Fibroblast of skin of back (primary cell): ENCODE measurements at places on chromosomes 3 and 15.

DNA sequence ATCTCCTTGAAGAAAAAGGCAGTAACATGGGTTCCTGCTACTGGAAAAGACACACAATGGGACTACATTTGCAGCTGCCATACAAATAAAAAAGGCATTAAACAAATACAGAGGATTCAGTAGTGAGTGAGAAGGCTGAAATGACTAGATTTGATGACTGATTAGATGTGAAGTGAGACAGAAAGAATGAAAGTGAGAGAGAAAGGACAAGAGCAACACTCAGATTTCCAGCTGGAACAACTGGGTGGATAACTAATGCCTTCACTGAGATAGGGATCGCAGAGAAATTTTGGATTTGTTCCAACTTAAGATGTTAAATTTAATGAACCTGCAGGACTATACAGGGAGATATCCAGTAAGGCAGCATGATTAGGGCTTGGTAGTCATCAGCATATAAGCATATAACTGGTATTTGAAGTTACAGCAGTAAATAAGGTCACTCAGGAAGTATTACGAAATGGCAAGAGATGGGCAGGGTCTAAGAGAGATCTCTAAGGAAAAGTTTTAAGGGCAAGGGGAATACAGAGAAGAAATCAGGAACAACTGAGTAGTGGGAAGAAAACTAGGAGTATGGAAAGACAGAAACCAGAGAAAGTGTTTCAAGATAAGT lies 8.2 kb downstream of the OSBPL11 start:
- DNase-seq = no peak

GRCh38 chr15:42726114-42726513 lies 10.8 kb downstream of the CDAN1 start:
- no peak for DNase-seq

- no peak for DNase-seq
These were observed 193.6 kb downstream of the EPHB1 start for GRCh38 chr3:134988666-134989065.

GRCh38 chr15:90327311-90327710 lies 24.8 kb upstream of the ZNF774 start:
- no peak for DNase-seq

DNA sequence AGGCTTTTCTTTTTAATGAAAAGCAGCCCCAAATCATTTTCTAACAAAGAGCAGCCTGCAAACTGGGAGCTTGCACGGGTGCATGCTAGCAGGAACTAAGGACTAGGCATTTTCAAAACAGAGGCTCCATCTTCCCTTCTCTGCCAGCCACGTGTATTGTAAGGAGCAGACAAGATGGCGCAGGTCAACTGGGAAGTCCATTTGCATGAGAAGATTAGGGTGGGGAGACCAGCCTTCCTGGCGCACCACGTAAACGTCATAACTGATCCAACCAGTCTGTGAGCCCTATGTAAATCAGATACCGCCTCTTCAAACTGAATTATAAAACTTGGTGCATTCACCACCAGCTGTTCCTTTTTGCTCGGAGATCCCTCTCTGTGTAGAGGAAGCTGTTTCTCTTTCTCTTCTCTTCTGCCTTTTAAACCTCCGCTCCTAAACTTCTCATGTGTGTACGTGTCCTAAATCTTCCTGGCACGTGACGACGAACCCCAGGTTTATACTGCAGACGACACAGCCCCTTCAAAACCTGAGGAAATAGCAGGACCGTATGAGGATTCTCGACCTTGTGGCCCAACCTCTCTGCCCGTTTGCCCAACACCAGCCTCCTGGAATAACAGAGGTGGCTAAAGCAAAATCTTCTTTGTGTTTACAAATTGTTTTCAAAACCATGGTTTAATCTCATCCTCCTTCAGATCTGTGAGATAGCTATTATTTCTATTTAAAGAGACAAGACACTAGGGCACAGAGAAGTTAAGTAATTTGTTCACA lies 26.4 kb upstream of the SLC30A4 start:
- DNase-seq = peak; percentile 6

DNA sequence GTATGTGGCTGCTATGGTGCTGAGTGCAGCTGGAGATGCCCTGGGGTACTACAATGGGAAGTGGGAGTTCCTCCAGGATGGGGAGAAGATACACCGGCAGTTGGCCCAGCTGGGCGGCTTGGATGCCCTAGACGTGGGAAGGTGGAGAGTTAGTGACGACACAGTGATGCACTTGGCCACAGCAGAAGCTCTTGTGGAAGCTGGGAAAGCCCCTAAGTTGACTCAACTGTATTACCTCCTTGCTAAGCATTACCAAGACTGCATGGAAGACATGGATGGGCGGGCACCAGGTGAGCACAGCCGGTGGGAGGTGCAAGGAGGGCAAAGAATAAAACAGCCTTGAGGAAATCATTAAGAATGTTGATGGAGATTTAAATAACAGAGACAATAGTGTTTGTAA lies 2.9 kb downstream of the ADPRH start:
- DNase-seq = no peak

DNA sequence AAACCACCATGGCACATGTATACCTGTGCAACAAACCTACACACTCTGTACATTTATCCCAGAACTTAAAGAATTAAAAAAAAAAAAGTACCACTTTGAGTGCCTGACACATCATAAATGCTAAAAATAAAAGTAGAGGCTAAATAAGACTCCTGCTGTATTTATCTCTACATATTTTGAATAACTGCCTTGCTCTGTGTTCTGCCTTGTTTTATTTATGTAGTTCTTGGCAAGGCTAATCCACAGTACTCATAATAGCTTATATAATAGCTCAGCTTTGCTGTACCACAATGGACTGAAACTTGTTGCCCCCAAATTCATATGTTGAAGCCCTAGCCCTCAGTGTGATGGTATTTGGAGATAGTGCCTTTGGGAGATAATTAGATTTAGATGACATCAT lies 95.4 kb upstream of the ADAMTS9 start:
- DNase-seq = no peak

DNA sequence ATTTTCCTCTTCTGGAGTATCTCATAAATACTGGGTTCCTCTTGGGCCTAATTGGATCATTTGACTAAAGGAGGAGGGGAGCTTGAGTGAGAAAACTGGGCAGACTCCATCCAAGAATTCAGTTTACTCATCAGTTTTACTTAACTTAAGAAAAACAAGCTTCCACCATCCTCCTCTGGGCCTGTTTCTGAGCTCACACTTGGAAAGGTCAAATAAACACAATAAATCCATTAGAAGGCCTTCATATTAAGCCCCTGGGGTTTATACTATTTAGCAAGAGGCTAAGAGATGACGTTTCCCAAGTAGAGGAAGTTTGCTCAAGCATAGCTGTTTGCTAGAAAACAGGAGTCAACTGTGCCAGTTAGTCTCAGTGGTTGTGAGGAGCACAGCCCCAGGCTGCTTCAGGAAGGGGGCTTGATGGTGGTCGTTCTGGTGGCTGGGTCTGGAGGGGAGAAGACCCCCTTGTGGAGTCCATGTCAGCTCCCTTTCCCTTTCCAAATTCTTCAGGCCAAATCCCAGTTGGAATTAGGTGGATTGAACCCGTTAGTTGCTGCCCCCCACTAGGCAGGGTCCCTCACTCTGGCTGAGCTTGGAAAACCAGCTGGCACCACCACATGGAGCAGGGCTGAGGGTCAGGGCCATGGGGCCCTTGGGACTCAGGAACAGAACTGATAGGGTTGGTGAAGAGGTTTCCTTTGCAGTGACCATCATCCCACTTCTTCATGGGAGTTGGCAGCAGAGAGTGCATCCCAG lies 64.8 kb downstream of the SPSB4 start:
- no peak for DNase-seq

- DNase-seq = peak; percentile 100
These were observed 12.4 kb upstream of the CCDC80 start for GRCh38 chr3:112653209-112653871.

DNA sequence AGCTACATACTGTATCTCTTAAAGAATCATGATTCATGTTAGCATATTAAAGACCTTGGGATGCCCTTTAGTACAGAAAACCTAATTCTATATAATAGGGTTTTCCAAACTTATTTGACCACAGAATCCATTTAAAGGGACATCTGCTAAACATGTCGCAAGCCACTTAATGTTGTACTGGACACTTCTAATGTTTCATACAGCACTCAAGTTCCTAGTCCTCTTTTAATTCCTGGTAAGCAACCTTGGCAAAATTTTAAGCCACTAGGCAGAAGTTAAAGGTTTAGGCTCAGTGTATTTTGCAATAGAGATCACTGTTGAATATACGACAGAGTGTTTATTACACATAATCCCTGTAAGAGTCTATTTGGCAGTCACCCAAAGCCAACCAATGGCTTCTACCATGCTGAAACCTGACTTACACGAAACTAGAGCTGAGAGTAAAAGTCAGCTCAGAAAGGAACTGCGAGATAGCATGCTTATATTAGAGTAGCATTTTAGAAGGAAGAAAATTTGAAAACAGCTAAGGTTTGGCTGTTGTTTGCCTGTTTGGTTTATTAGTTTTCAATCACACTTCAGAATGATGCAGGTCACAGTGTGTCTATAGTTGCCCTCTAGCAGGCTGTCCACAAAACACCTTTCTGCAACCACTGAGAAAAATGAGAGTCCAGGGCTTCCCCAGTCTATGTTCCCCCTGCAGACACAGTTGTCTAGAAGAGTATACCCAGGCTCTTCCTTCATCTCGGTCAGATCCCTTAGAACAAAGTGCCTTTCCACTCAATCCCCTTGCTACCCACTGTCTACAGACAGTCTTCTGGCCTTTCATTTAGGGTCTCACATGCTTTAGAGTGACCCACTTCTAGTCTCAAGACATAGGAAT lies 104.4 kb downstream of the FMN1 start:
- peak; percentile 49 for DNase-seq

- DNase-seq = peak; percentile 91
These were observed 28.4 kb downstream of the SMAD6 start for GRCh38 chr15:66730168-66731021.

- DNase-seq = no peak
These were observed 147.8 kb upstream of the KCNMB2 start for GRCh38 chr3:178388473-178388872.

DNA sequence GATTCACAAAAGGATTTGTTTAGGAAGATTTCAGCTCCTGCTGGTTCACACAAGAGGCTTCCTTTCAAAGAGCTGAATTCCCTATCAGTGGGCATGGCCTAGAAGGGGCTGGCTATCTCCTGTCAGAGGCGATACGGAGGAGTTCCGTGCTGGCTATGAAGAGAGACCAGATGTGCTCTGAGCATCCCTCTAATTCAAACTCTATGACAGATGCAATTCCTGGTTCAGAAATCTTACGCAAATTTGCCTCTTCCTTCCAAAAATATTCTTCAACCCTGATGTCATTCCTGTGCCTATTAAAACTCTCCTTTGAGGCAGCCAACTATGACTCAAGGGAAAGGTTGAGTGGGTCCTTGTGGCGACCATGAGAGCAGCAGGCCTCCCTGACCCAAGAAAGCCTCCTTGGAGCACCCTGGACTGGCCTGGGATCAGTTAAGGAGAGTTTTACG lies 139.3 kb upstream of the HES1 start:
- no peak for DNase-seq

- peak; percentile 75 for DNase-seq
These were observed at the start of gene HDGFL3 for GRCh38 chr15:83207660-83208366. TSS of gene HDGFL3 (minus strand) at chr15:83207823. CDS start at chr15:83207414, 409 bp downstream.

- DNase-seq = no peak
These were observed 272.3 kb downstream of the IL5RA start for GRCh38 chr3:2837910-2838309.

DNA sequence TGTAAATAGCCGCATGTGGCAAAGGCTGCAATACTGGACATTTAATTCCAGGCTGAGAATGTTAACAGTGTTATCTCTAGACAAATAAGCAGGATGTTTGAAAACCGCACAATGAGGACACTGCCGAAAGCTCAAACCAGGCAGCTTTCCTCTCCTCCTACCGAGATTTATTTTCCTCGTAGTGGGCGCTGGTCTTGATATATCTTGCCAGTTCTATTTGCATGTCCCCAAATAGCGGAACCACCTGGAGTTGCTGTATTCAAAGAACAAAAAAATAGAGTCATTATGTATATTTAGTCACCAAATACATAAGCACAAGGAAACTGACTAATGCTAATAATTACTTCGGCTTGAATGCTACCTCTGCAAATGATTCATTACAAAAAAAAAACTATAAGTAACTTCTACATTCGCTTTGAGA lies 46.5 kb downstream of the CYFIP1 start:
- no peak for DNase-seq

DNA sequence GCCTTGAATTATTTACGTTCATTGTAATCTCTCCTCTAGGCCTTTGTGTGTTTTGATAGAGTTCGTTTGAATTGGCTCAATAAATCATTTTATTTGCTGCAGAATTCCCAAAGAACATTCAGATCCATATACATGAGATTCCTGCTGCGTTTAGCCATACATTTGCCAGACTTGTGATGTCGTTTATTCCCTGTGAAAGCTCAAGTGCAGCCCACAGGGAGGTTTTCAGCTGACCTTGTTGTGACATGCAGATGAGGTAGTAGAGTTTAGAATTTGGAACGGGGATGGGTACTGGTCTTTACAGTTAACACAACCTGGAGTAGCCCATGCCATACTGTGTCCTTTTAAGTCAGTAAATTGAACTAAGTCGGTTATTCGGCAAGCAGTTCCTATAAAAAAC lies at the start of gene C3orf20:
TSS of gene C3orf20 (plus strand) at position 301 of the 400 bp plus-strand sequence. CDS start 7,573 bp downstream, outside the sequence.
- no peak for DNase-seq

DNA sequence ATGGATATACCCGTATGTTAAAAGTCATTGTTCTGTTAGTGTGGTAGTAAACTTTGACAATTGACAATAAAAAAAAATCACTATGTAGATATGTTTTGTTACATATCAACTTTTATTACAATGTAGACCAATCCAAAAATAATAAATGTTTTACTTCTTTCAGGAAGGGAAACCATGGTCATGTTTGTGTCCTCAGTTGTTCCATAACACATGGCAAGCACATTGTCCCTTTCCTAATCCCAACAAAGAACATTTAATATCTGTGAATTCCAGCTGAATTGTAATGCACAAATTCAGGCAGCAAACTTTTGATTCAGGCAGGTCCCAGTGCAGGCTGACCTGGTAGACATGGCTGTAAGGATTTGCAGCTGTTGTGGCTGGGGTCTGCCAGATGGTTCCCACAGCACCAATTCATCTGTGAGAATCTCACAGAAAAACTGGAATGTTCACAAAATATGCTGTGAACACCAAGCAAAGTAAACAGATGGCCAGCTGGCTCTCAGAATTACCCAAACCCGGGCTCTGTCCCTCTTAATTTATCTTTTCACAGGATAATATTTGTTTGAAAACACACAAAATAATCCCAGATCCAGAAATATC lies 1.9 kb upstream of the SPG21 start:
- DNase-seq = no peak

- no peak for DNase-seq
These were observed 25.3 kb downstream of the IL5RA start for GRCh38 chr3:3084890-3085289.
